ENCODE measurements at places on chromosomes 3 and 15. TPM values are rescaled to one million over a fixed set of nuclear protein-coding genes. Genes with fewer than 3 reads are reported as not detected.

The COL6A5 gene
- not detected for total RNA-seq

The DLL4 gene
- total RNA-seq: 128 TPM

The NRG4 gene
- 0.05 TPM for total RNA-seq

The PARP15 gene
- total RNA-seq: 0.17 TPM

The HGD gene
- total RNA-seq: 0.60 TPM

The WDR48 gene
- 52.3 TPM for total RNA-seq

The SUCLG2 gene
- 33.2 TPM for total RNA-seq

The TFRC gene
- 96.3 TPM for total RNA-seq

The CCDC54 gene
- total RNA-seq: not detected
